ENCODE measurements at places on chromosomes 12 and 14.

DNA sequence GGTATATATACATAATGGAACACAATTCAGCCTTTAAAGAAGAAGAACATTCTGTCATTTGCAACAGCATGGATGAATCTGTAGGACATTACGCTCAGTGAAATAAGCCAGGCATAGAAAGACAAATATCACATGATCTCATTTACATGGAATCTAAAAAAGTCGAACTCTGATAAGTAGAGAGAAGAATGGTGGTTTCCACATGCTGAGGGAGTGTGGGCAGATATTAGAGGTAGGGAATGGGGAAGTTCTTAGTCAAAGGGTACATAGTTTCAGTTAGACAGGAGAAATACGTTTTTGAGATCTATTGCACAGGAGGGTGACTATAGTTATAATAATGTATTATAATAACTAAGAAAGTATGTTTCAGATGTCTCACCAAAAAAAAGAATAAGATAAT, 71.4 kb downstream of the ADAMTS20 start:
- DNase-seq: no peak

DNA sequence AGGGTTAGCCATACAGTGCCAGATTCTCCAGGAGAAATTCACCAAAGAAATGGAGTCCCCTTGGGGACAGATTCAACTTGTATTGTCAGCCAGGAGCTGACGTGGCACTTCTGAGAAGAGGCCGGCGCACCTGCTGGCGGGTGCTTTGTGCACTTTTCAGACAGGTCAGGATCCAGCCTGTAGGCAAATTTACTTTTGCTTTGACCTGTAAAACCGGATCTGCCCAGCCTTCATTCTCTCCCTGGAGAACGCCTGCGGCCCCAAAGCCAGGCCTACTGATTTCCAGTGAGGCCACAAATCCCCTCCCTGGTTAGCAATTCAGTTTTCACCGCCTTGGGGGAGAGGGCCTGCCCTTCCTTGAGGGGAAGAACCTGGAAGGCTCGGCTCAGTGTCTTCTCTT, 17.4 kb downstream of the P2RX4 start:
- DNase-seq: no peak

GRCh38 chr12:130948136-130948535, 5.6 kb upstream of the ADGRD1 start:
- DNase-seq: peak; percentile 22

DNA sequence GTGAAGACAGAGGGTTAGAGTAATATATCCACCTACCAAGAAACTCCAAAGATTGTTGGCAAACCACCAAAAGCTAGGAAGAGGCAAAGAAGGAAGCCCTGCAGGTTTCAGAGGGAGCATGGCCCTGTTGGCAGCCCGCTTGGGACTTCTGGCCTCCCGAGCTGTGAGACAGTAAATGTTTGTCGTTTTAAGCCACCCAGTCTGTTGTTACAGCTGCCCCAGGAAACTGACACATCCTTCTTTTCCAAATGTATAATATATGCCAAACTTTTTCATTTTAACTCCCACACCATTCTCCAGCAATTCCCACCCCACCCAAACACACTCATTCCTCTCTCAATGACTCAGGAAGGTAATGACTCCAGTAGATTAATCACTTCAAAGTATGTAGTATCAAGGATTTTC, 74.0 kb downstream of the RPS29 start:
- DNase-seq: no peak

DNA sequence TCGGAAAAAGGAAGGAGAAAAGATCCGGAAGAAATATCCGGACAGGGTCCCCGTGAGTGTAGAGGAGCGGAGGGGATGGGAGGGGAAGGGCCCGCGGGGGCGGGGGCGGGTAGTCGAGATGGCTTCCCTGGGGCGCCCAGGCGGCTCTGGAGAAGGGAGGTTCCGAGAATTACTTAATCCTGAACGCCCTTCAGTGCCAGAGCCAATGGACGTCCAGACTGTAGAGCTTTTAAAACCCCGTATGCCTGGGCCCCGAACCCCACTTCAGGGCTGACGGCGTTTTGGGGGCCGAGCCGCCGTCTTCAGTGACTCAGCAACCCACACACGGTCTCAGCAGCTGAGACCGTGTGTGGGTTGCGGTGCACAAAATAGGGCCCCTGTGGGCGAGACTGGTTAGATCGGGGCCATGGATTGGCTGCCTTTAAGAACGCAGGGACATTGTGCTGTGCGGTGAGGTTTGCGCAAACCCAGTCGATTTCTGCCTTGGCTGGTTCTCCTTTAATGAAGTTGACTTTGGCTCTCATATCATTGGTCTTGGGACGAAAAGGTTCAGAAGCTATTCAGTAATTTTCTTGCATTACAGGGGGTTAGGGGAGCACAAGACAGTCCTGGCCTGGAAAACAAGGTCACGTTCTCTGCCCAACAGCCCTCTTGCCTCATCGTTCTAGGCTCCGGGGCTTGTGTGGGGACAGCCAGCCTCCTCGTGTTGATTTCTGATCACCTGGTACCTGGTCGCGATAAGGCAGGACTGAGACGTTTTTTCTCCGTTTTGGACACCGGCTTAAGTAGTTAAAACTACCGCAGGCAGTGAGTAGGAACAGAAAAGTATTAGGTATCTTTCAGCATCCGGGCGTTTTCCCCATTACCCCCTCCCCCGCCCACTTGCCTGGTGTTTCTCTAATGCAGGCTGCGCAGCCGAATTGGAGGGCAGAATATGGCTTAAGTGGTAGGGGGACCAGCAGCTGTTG, 775 bp downstream of the GABARAPL1 start:
- DNase-seq: peak; percentile 74

- DNase-seq: no peak
Observed at GRCh38 chr14:31687726-31688125, 126.5 kb downstream of the NUBPL start.

GRCh38 chr14:54489318-54489683, 521 bp upstream of the GMFB start:
- DNase-seq: no peak

DNA sequence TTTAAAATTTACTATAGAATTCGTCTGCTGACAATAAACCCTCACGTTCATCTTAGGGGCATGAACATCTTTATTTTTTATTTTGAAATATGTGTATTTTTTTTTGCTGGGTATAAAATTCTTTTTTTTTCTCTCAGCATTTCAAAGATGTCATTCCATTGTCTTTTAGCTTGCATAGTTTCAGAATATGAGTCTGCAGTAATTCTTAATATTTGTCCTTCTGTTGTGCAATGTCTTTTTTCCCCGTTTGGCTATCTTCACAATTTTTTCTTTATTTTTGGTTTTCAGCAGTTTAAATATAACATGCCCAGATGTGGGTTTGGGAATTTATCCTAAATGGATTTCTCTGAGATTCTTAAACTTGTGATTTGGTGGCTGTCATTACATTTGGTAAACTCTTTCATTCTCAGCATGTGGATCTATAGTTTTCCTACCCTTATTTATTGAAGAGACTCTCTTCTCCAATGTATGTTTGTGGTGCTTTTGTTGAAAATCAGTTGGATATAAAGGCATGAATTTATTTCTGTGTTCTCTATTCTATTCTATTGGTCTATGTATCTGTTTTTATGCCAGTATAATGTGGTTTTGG, 37.8 kb upstream of the PLBD1 start:
- DNase-seq: no peak

- no peak for DNase-seq
Observed at GRCh38 chr12:28650906-28651305, 460.6 kb downstream of the CCDC91 start.

GRCh38 chr12:77710209-77710608, 120.5 kb upstream of the NAV3 start:
- no peak for DNase-seq

GRCh38 chr12:61530456-61530855, 729.7 kb upstream of the USP15 start:
- DNase-seq: no peak

DNA sequence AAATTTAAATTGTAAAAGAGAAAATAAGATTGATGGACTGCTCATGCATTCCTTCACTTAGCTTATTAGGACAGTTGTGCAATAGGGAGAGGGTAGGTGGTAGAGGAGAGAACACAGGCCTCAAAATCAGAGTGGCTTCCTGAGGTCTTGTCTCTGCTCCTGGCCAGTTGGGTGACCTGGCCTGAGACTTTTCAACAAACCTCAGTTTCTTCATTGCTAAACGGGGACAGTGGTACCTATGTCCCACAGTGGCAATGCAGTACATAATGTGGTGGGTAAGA, 2.6 kb downstream of the MAP3K12 start:
- no peak for DNase-seq

DNA sequence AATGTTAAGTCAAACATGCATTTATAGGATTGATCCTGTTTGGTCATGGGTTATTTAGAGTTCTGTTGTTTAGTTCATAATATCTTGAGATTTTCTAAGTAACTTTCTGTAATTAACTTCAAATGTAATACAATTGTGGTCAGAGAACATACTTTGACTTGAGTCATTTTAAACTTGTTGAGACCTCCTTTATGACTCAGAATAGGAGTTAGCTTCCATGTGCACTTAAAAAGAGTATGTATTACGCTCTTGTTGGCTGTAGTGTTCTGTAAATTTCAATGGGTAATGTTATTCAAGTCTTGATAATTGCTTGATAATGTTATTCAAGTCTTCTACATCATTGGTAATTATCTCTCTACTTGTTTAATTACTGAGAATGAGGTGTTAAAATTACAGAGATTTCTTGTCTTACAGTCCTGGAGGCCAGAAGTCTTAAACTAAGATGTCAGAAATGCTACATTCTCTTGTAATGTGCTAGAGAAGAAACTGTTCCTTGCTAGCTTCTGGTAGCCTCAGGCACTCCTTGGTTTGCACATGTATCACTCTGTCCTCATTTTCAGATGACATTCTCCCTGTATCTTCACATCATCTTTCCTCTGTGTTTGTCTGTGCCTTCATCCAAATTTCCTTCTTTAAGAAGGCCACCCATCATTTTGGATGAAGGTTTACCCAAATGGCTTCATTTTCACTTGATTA, 197.3 kb downstream of the TMTC3 start:
- no peak for DNase-seq

- no peak for DNase-seq
Observed at GRCh38 chr12:6070472-6071257, 53.8 kb downstream of the VWF start.

DNA sequence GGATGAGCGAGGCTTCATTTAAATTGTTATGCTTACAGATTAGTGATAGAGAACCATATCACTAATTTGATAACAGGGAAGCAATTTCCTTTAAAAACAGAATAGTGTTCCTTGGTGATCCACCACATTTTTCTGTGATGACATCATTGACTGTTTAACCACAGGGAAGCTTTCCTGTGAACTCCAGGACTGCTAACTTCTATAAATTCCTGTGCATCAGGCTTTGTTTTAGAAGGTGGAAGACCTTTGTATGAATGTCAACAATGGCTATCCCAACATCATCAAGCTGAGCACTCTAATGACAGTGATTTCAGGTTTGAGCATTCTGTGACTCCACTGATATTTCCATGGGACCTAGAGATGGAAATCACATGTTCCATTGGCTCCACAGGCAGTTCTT, 177.1 kb downstream of the RMST start:
- no peak for DNase-seq

- DNase-seq: no peak
Observed at GRCh38 chr14:52846591-52846990, 55.2 kb upstream of the GNPNAT1 start.

GRCh38 chr12:49867570-49868341, 24.9 kb upstream of the BCDIN3D start:
- no peak for DNase-seq

DNA sequence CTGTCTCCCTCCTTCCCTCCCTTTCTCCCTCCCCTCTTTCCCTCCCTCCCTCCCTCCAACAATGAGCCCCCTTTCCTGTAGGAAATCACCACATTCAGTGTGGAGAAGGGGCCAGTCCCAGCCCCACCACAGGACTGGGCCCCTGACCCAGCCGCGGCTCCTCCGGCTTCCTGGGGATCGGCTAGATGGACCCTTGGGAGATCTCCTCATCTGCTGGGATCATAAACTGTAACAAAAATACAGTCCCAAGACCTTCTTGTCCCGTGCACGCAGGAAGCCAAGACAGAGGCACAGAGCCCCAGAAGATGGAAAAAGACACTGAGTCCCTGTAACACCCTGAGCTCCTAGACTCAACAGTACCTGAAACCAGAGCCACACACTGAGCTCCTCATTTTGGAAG, 23.9 kb downstream of the DIO3 start:
- no peak for DNase-seq

DNA sequence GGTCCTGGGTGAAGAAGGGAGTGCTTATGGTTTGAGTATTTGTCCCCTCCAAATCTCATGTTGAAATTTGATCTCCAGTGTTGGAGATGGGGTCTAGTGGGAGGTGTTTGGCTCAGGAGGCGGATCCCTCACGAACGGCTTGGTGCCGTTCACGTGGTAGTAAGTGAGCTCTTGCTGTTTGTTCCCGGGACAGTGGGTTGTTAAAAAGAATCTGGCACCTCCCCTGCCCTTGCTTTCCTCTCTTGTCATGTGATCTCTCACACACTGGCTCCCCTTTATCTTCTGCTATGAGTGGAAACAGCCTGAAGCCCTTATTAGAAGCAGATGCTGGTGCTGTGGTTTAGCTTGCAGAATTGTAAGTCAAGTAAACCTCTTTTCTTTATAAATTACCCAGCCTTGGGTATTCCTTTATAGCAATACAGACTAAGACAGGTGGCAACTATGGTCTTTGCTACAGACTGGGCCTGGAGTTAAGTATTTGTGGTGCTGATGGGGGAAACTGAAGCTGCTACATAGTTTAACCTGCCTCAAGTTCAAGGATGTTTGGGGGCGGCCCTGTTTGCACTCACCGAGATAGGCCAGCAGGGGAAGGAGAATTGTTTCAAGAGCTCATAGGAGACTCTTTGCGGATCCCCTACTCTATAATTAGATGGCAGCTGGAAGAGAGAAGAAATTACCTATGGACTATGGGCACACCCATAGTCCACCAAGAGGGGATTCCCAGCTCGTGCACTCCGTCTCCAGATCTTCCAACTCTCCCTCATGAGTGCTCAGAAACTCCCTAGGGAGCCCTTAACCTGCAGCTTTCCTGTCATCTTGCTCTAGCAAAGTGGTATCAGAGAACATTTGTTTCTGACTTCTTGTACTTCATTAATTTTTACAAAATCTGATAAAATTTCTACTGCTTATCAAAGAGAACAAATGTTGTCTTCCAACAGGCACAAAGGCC, 164.6 kb downstream of the SLC15A5 start:
- no peak for DNase-seq

- no peak for DNase-seq
Observed at GRCh38 chr12:109863847-109864712, 16.3 kb downstream of the GLTP start.

Data from ascending aorta (tissue), 2 donors.